SK-N-DZ (cell line): ENCODE measurements at places on chromosomes 13 and 19.

DNA sequence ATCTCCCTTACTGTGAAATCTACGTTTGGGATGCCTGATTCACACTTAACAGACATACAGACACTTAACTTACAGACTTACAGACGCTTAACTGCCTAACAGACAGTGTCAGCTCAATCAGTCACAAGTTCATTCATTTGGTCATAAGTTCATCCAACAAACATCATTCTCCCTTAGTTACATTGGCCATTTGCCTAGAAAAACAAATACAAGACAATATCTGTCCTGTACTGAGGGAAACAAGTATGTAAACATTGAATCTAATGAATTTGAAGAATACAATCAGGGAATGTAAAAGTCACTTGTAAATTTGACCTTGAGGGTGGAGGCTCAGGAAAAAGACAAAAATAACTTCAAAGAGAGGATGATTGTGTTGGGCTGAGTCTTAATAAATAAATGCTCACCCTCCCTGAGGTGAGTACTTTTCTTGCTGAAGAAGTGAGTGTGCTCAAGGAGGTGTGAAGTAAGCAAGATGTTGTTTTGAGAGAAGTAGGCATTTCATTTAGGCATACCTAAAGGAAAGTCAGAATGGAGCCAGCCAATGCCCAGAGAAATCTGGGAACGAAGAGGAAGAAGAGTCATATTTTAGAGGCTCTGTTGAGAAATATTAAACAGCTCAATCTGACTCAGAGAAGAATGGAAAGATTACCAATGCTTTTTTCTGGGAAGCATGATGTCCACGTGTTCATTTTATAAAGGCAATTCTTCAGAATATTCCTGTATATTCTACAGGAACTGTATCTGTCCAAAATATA, 958.4 kb upstream of the SLC10A2 start:
- no peak for DNase-seq

DNA sequence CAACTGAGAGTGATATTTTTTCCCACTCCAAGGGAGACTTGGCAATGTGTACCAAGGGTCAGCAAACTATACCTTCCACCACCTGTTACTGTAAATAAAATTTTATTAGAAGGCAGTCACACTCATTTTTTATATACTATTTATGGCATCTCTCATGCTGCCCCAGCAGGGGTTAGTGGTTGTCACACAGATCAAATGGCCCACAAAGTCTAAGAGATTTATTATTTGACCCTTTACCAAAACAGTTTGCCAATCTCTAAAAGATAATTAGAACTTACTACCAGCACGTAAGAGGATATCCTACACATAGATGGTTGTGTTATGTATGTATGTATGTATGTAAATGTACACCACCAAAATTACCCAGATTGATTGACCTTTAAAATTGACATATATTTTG, 185.1 kb downstream of the PRR20E start:
- no peak for DNase-seq

GRCh38 chr19:10142701-10143375, 23.1 kb upstream of the EIF3G start:
- no peak for DNase-seq

GRCh38 chr13:46698910-46699460, 98.0 kb downstream of the ESD start:
- DNase-seq = no peak
